ENCODE measurements at places on chromosomes 16 and 17. TPM values are rescaled to one million over a fixed set of nuclear protein-coding genes. Genes with fewer than 3 reads are reported as not detected.
A peak's percentile ranks its signal among the peaks of the same experiment; 100 is the strongest.

DNA sequence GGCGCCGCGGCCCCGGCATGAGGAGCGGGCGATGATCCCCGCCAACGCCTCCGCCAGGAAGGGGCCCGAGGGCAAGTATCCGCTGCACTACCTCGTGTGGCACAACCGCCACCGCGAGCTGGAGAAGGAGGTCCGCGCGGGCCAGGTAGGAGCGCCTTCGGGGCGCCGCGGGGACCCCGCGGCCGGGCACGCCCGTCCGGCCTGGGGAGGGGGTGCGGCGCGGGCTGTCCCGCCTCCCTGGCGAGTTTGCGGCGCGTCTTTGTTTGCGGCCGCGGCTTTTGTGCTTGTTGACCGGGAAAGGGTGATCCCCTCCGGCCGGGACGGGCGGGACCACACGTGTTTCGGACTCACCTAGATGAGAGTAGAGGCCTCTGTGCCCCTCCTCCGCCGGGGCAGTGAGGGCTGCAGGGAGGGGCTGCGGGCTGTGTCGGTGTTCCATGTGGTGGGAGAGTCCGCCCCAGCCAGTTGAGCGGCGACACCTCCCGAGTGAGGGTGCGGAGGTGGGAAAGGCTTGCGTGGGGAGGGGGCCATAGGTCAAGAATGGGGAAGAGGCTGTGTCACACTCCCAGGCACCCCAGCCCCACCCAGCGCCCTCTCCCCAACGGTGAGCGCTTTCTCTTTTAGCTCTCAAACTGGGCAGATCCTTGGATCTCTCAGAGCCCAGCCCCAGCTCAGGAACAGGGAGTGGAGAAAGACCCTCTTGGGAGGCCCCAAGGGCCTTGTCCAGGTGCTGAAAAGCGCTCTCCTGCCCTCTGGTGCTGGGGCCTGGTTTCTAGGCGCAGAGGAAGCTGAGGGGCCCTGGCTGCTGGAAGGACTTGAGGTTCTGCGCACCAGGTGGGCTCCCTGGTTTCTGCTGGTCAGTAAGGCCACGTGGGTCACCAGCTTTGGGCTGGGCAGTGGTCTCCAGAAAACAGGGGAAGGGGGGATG, 923 bp downstream of the ANKRD13B start:
- H3K27ac ChIP-seq = peak overlapping the region; percentile 51
- peak overlapping the region; percentile 75 for H3K4me3 ChIP-seq
- no peaks in the 10 kb centered on the region for H3K27me3 ChIP-seq
- peaks cover 48% of the 10 kb centered on the region for H3K4me1 ChIP-seq

- H3K4me3 ChIP-seq = no peak overlapping the region
- H3K36me3 ChIP-seq = peaks cover 62% of the 10 kb centered on the region
- no peak overlapping the region for H3K27ac ChIP-seq
- DNase-seq = no peak
- H3K4me1 ChIP-seq = peaks cover 7% of the 10 kb centered on the region
Observed at GRCh38 chr17:74790161-74791058, 14.3 kb upstream of the NAT9 start.

DNA sequence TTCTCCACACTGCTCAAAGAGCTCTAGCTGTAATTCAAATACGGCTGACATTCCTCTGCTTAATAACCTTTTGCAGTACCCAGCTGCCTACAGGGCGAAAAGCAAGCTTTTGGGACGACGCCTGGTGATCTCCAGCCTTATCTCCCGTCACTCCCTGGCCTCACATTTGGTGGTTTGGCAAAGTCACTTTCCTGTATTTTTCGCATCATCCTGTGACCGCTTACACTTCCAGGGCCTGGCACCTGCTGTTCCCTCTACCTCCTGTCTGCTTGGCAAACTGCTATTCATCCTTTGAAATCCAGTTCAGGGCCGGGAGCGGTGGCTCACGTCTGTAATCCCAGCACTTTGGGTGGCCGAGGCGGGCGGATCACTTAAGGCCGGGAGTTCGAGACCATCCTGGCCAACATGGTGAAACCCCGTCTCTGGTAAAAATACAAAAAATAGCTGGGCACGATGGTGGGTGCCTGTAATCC, 2.7 kb upstream of the BHLHA9 start:
- no peak for DNase-seq
- H3K27me3 ChIP-seq = peaks cover 17% of the 10 kb centered on the region
- H3K4me1 ChIP-seq = peaks cover 18% of the 10 kb centered on the region
- H3K4me3 ChIP-seq = no peak overlapping the region

GRCh38 chr17:80034791-80035686, 633 bp downstream of the TBC1D16 start:
- H3K4me3 ChIP-seq = peak overlapping the region; percentile 72
- no peaks in the 10 kb centered on the region for H3K27me3 ChIP-seq
- no peaks in the 10 kb centered on the region for H3K36me3 ChIP-seq
- peaks cover 25% of the 10 kb centered on the region for H3K4me1 ChIP-seq

- no peaks in the 10 kb centered on the region for H3K27me3 ChIP-seq
- peaks cover 4% of the 10 kb centered on the region for H3K4me1 ChIP-seq
- H3K36me3 ChIP-seq = no peaks in the 10 kb centered on the region
- H3K27ac ChIP-seq = no peak overlapping the region
Observed at GRCh38 chr17:69909389-69909788, 165.6 kb upstream of the KCNJ16 start.

Gene PIK3R5
- 22.3 TPM for total RNA-seq

GRCh38 chr16:2897110-2897509, 14.1 kb downstream of the FLYWCH2 start:
- H3K36me3 ChIP-seq = no peaks in the 10 kb centered on the region
- no peaks in the 10 kb centered on the region for H3K27me3 ChIP-seq
- H3K27ac ChIP-seq = no peak overlapping the region

DNA sequence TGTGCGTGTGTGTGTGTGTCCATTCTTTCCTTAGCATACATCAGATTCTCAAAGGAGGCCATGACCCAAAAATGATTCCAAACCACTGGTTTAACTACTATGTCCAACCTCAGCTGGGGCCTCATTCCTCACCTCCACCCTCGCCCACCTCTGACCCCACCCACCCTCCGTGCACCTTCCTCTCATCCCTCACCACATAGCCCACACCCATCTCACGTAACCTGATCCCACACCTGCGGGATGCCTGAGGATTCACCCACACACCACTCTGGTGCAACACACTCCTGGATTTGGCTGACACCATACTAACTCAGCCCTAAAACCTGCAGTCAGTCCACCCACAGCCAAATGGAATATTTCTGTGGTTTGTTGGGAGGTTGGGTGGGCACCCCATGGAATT, 3.3 kb upstream of the CSNK2A2 start:
- no peak overlapping the region for H3K4me3 ChIP-seq
- no peak for DNase-seq
- H3K4me1 ChIP-seq = peaks cover 14% of the 10 kb centered on the region
- no peaks in the 10 kb centered on the region for H3K36me3 ChIP-seq
- H3K27ac ChIP-seq = no peak overlapping the region
- H3K27me3 ChIP-seq = no peaks in the 10 kb centered on the region

- H3K4me3 ChIP-seq = no peak overlapping the region
- peak overlapping the region; percentile 78 for H3K27ac ChIP-seq
- H3K36me3 ChIP-seq = no peaks in the 10 kb centered on the region
- no peak for DNase-seq
- no peaks in the 10 kb centered on the region for H3K27me3 ChIP-seq
Observed at GRCh38 chr16:66206363-66206762, 160.1 kb upstream of the CDH5 start.

DNA sequence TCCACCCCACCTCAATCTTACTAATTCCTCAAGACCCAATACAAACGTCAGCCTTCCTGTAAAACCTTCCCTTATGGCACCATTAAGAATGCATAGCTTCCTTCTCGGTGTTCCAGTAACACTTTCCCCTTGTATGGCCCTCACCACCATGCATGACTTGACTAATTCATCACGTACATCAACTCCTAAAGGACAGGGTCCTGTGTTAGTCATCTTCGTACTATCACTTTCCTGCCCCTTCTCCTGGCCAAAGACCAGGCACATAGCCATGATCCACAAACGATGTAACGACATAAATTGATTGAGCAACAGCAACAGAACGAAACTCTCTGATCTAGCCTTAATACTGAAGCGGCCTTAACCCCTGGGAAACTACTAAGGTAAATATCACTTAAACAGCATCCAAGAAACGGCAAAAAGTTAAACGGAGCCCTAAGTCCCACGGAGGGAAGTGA, 612 bp downstream of the PSMD12 start:
- H3K27ac ChIP-seq = peak overlapping the region; percentile 93
- peaks cover 33% of the 10 kb centered on the region for H3K4me1 ChIP-seq
- peak overlapping the region; percentile 83 for H3K4me3 ChIP-seq
- no peaks in the 10 kb centered on the region for H3K36me3 ChIP-seq
- no peaks in the 10 kb centered on the region for H3K27me3 ChIP-seq

- no peak for DNase-seq
- H3K27ac ChIP-seq = no peak overlapping the region
- peaks cover 22% of the 10 kb centered on the region for H3K36me3 ChIP-seq
- H3K27me3 ChIP-seq = no peaks in the 10 kb centered on the region
Observed at GRCh38 chr16:48335961-48336360, 49.3 kb downstream of the SIAH1 start.

DNA sequence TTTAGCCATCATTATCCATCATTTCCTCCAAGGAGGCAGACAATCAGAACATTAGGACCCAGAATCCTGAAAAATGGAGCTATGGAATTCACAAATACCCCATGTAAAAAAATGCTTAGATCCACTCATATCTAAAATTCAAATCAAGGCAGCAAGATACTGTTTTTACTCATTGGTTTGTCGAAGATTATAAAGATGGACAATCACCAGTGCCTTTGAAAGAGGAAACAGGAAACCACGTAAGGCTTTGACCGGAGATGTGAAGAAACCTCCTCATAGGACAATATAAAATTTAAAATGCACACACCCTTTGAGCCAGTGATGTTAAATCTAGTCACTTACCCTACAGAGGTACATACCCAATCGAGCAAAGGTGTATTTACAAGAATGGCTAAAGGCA, 130.0 kb downstream of the XYLT1 start:
- no peak overlapping the region for H3K27ac ChIP-seq
- H3K36me3 ChIP-seq = no peaks in the 10 kb centered on the region
- H3K4me3 ChIP-seq = no peak overlapping the region
- H3K4me1 ChIP-seq = peaks cover 27% of the 10 kb centered on the region
- H3K27me3 ChIP-seq = no peaks in the 10 kb centered on the region

Gene JUP
- total RNA-seq = 142 TPM

- no peaks in the 10 kb centered on the region for H3K36me3 ChIP-seq
- no peak overlapping the region for H3K27ac ChIP-seq
- no peaks in the 10 kb centered on the region for H3K27me3 ChIP-seq
- H3K4me3 ChIP-seq = no peak overlapping the region
- H3K4me1 ChIP-seq = peaks cover 3% of the 10 kb centered on the region
- DNase-seq = no peak
Observed at GRCh38 chr16:56547120-56547948, 17.5 kb upstream of the MT4 start.

DNA sequence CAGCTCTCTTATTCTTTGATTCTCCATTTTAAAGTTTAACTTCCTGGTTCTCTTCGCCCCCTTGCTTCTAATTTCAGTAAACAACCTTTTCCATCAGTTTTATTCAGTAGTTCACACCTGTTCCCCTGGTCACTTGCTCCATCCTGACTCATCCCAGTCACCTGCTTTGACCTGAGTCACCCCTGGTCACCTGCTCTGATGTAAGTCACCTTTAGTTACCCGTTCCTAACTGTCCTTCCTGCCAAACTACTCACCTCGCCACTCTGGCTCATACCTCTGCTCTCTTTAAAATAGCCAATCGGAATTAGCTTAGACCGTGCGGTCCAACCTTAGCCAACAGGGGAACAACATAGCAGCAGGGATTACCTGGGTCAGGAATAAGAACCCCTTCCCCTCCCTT, 4.7 kb upstream of the NLRC5 start:
- H3K27me3 ChIP-seq = no peaks in the 10 kb centered on the region
- no peaks in the 10 kb centered on the region for H3K36me3 ChIP-seq
- H3K27ac ChIP-seq = no peak overlapping the region
- H3K4me3 ChIP-seq = no peak overlapping the region
- peak; percentile 59 for DNase-seq
- H3K4me1 ChIP-seq = peaks cover 31% of the 10 kb centered on the region

Gene ZFHX3
- total RNA-seq = 27.3 TPM

DNA sequence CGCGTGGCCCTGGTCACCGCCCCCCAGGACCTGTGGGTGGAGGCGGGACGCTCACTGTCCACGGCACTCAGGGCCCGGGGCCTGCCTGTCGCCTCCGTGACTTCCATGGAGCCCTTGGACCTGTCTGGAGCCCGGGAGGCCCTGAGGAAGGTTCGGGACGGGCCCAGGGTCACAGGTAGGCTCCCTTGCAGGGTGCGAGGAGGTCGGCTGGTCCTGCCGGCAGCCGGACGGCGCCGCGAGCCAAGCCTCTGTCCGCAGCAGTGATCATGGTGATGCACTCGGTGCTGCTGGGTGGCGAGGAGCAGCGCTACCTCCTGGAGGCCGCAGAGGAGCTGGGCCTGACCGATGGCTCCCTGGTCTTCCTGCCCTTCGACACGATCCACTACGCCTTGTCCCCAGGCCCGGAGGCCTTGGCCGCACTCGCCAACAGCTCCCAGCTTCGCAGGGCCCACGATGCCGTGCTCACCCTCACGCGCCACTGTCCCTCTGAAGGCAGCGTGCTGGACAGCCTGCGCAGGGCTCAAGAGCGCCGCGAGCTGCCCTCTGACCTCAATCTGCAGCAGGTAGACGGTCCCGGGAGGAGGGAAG, 1.3 kb downstream of the GUCY2D start:
- peaks cover 25% of the 10 kb centered on the region for H3K4me1 ChIP-seq
- no peak overlapping the region for H3K4me3 ChIP-seq

Data from upper lobe of left lung (tissue), 6 donors.